CD4-positive, alpha-beta T cell treated with Interleukin-15 for 4 hours (primary cell): ENCODE measurements at places on chromosomes 4 and X.

GRCh38 chr4:7159923-7160322, 32.4 kb upstream of the SORCS2 start:
- DNase-seq: no peak

- DNase-seq: no peak
Observed at GRCh38 chr4:82599336-82599735, 37.5 kb upstream of the TMEM150C start.

DNA sequence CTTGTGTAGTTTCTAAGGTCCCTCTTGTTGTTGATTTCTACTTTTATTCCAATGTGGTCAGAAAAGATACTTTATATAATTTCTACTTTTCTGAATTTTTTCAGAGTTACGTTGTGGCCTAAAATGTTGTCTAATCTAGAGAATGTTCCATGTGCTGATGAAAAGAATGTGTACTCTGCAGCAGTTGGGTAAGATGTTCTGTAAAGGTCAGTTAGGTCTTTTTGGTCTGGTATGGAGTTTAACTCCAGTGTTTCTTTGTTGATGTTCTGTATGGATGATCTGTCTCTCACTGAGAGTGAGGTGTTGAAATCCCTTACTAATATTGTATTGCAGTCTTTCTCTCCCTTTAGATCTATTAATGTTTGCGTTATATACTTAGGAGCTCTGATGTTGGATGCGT, 37.0 kb upstream of the GPRIN3 start:
- DNase-seq: no peak

GRCh38 chr4:21795091-21795490, 153.5 kb downstream of the KCNIP4 start:
- DNase-seq: no peak

DNA sequence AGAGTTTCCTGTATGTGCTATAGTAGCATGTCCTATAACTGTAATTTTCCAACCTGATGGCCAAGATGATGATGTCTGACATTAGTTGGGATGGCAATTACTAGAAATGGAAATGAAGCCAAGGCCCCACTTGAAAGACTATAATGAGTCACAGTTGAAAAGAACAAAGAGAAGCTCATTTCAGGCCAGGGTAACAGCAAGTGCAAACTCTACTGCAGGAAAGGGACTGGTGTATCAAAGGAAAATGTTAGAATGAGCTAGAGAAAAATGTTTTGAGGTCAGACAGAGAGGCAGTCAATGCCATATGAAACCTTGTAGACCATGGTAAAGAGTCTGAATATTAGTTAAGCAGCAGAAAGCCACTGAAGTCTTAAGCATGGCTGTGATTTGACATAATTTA, 146.2 kb upstream of the SH3RF1 start:
- no peak for DNase-seq

GRCh38 chr4:13344216-13344615, 139.9 kb downstream of the RAB28 start:
- DNase-seq: no peak

DNA sequence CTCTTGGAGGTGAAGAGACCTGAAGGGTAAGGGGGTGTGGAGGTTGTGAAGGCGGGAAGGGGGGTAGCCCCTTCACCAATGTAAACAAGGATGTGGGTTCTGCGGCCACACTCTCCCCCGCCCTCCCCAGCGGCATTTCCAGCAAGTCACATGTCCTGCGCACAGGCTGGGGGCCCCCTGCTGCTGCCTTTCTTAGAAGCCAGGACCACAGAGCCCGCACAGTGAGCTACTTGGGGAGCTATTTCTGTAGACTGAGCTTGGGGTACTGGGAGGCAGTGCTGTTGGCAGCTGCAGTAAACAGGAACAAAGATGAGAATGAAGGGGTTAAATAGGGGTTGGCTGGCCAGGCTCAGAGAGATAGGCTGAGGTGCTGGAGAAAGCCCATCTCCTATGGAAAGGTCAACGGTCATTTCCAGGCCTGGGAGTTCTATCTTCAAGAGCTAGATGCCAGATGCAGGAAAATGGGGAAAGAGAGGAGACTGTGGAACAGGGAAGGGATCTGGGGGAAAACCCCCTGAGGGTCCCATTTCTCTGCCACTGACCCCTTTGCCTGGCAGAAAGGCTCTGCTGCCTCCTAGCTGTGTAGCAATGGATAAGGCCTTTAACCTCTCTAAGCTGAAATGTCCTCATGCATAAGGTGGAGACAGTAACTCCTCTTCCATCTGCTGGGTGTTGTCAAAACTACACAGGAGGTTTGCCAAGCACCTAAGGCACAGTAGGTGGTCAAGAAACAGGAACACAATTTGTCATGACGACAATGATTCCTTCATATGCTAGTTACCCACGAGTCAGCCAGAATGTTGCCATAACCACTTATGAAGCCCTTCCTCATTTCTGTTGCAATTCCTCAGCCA, 18.5 kb upstream of the PIM2 start:
- peak; percentile 90 for DNase-seq

GRCh38 chr4:40553995-40554394, 75.7 kb downstream of the RBM47 start:
- DNase-seq: no peak

DNA sequence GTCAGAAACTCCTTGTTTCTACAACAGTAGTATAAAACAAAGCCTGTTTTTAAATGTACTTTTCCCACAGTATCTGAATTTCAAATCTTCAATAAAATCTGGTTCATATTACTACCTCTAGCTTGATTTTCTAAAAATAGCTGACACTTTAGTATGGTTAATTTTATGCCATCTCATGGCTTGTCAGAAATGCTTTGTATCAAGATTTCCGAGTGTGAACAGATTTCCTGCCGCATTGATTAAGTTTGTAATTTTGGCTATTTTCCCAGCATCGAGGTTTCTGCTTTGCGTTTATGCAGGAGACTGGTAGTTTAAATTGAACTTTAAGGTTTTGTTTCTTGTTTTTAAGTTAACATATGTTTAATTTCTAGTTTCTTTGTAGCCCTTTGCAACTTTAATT, 44.2 kb downstream of the CLCN3 start:
- DNase-seq: no peak

DNA sequence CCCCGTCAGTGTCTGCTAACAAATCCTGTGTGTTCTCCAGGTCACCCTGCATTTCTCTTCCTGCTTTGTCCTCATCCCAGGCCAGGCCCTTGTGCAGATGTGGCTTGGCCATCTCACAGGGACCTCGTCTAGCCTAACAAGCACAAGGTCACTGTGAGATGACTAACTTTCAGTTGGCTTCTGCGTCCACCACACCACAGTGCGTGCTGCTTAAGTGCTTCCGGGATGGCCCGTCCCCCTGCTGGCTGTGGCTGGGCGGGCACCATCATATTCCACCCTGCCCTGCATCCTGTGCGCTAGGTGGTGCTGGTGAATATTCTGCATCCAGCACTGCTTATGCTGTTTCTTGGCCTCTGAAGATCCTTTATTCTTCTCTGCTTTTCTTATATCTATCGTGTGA, 33.8 kb downstream of the RBBP7 start:
- DNase-seq: no peak

GRCh38 chrX:19543951-19544381, 28.7 kb upstream of the MAP3K15 start:
- no peak for DNase-seq

- no peak for DNase-seq
Observed at GRCh38 chrX:118551426-118551825, 55.8 kb downstream of the DOCK11 start.

- no peak for DNase-seq
Observed at GRCh38 chrX:10465254-10465653, 155.1 kb downstream of the MID1 start.

DNA sequence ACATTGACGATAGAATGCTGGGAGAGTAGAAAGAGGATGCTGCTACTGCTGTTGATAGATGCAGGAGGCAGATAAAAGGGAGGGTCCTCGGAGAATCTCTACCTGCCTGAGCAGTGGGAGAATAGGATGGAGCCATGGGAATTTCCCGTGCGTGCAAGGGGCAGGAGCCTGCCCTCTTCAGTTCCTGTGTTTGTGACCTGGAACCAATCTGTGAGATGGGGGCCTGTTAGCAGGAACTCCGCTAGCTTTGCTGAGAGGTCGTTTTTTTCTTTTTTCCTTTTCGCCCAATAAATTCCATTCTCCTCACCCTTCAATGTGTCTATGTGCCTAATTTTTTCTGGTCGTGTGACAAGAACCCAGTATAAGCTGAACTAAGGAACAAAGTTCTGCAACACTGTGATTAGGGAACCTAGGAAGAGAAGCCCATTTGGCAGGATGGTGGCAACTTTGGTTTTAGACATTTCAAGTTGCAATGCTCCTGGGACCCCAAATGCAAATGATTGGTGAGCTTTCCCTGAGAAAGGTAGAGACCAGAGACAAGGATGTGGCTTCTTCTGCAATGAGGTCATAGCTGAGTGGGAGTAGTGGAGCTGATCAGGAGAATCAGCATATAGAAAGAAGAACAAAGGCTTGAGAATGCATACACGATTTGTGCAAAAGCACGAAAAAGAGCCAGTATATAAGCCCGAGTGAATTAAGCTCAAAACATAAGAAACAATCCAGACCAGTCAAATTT, 23.9 kb downstream of the SLC39A8 start:
- DNase-seq: no peak

GRCh38 chr4:128653527-128654444, 155.7 kb upstream of the JADE1 start:
- no peak for DNase-seq

GRCh38 chr4:95153182-95153581, 395.4 kb downstream of the BMPR1B start:
- no peak for DNase-seq

- DNase-seq: no peak
Observed at GRCh38 chr4:89617317-89617716, 219.6 kb downstream of the SNCA start.

GRCh38 chr4:26173619-26174018, 147.2 kb upstream of the RBPJ start:
- DNase-seq: no peak
